Stimulated activated CD8-positive, alpha-beta memory T cell treated with anti-CD3 and anti-CD28 coated beads, Interleukin-2, amount 100 ng/mL, for 1 hour (primary cell): ENCODE measurements at places on chromosomes 7 and 10.

DNA sequence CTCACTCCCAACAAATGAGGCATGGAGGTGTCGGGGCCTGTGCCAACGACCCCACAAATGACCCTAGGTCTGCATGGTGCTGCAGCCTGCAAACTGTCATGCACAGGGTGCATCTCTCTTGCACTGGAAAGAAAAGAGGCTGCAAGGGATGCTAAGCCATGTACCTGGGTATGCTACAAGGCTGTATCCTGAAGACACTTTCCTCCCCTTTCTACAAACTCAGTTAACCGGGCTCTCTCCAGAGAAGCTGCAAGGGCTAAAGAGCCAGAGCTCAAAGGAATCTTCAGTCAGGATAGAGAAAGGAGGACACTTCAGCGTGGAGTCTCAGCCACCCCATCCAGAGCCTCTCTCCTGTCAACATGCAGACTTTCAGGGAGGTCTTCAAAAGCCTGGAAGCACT is 449.0 kb downstream of the GRID1 start:
- no peak for DNase-seq

- DNase-seq = no peak
Measured at GRCh38 chr7:128939075-128939860, 1.5 kb downstream of the IRF5 start.

- DNase-seq = no peak
Measured at GRCh38 chr10:87608756-87609155, 50.9 kb upstream of the PAPSS2 start.

DNA sequence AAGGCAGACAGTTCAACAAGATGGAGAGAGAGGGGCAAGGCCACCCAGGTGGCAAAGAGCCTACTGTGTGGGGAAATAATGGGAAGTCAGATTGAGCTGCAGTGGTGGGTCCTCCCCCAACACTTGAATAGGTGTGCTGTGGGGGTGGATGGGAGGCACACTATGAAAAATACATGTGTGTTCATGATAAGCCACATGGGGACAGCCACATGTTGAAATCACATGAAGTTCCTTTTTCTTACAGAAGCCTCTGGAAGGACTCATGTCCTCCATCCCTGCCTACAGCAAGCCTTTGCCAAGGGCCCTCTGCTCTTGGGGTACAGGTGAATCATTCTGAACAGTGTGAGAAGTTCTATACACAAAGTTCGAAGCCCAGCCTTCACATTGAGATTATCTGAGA is 310.9 kb downstream of the LRMDA start:
- DNase-seq = no peak

GRCh38 chr7:109763611-109764010 is 1193.9 kb downstream of the DNAJB9 start:
- no peak for DNase-seq

GRCh38 chr10:89390476-89391225 is 1.8 kb upstream of the IFIT1 start:
- no peak for DNase-seq
